ENCODE measurements at places on chromosomes 1 and 21. TPM values are rescaled to one million over a fixed set of nuclear protein-coding genes. Genes with fewer than 3 reads are reported as not detected.

Gene NUF2
- 2.9 TPM for polyA plus RNA-seq

Gene LGR6
- polyA plus RNA-seq = 4.0 TPM

Gene CRYBG2
- not detected for polyA plus RNA-seq

Gene CRNN
- not detected for polyA plus RNA-seq

Gene CORT
- not detected for polyA plus RNA-seq

Gene TEDDM1
- polyA plus RNA-seq = not detected

Data from Purkinje cell (primary cell).